CD4-positive, alpha-beta T cell treated with Interleukin-6 for 4 hours (primary cell): ENCODE measurements at places on chromosomes 11 and 22.

GRCh38 chr22:50523806-50524675, 1.4 kb downstream of the SCO2 start:
- DNase-seq: no peak

DNA sequence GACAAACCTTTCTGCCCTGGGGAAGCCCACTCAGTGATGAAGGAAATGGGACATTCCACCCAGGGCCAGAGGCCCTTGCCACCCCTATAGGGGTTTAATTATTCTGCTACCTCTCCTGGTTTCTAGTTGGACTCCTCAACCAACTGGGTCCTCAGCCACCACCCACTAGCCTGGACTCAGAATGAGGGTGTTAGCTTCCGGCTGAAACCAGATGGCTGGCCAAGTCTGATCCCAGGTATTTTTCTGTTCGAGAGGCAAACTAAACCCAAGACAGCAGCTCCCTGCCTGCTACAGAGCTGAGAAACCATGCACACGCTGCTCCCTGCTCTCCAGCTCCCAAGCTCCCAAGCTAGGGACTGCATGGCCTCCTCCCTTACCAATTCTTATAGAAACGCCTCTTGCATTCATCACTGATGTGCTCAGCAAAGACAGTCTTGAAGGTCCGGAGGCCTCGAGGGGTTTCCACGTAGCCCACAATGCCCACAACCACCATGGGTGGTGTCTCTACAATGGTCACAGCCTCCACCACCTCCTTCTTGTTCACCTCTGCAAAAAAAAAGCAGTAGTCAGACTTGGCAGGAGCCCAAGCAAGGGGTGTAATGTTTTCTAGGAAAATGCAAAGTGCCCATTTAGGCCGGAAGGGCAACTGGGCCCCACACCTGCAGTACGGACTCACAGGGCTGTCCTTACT, 2.2 kb downstream of the RPL3 start:
- no peak for DNase-seq

- DNase-seq: no peak
Observed at GRCh38 chr11:109867784-109868183, 225.4 kb upstream of the ZC3H12C start.

GRCh38 chr11:11167806-11168205, 185.2 kb downstream of the CSNK2A3 start:
- DNase-seq: no peak

DNA sequence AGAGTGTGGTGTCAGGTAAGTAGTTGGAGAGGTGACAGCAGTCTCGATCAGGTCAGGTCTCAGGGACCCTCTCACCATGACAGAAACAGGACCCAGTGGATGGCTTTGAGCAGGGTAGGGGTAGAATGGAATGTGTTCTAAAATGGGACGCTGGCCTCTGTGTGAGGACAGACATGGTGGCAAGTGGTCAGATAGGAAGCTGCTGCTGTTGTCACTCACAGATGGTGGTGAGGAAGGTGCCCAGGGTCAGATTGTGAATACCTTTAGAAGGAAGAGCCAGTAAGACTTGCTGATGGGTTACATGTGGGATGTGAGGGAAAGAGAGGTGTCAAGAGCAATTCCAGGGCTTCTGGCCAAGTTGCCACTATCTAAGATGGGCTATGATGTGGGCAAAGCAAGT, 596.3 kb downstream of the NTM start:
- no peak for DNase-seq

- DNase-seq: no peak
Observed at GRCh38 chr11:20429216-20429615, 41.7 kb downstream of the PRMT3 start.

DNA sequence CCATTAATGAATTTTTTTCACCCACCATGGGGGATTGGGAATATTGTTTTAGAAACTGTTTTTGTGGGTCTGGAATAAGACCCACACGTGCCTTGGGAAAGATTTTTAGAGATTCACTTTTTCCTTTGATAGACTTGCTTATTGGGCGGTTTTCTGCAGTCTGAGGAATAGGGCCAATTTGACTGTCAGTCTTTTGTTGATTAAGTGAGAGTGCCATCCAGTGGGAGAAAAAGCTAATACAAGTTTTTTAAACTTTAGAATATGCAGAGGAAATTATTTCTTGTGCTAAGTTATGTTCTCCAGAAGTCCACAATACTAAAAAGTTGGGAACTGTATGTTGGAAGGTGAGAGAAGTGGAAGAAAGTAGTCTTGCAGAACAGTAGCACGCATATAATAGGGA, 56.1 kb downstream of the PRMT3 start:
- DNase-seq: no peak

- DNase-seq: no peak
Observed at GRCh38 chr11:15526032-15526431, 411.3 kb downstream of the INSC start.

- no peak for DNase-seq
Observed at GRCh38 chr11:1936781-1937615, 10.1 kb upstream of the MRPL23 start.

DNA sequence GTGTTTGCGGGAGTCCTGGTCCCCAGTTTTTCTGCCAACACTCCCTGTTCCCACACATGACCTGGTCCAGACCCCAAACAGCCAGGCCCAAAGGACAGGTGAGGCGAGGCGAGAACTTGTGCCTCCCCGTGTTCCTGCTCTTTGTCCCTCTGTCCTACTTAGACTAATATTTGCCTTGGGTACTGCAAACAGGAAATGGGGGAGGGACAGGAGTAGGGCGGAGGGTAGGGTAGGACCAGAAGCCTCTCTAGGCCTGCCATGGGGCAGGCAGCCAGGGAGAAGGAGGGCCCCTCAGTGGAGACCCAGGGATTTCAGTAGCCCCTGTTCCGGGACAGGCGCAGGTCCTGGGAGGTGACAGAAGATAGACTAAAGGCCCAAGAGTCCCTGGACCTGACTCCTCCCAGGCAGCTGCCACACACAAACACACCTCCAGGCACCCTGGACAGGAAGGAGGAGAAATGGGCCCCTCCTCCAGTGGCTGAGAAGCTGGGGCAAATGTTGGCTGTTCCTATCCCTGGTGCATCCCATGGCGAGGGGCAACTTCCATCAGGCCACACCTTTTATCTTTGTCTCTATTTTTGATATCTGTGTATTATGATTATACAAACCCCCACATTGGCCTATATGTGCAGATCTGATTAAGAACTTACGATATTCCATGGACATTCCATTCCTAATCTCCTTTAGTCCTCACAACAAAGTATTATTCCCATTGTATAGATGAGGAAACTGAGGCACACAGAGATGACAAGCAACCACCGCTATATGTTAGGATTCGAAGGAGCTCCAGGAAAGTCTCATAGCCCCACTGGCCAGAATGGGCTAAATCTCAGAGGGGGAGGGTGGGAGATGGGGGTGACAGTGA, 626 bp upstream of the F2 start:
- DNase-seq: no peak

GRCh38 chr11:57322256-57323166, 2.2 kb downstream of the TNKS1BP1 start:
- no peak for DNase-seq

DNA sequence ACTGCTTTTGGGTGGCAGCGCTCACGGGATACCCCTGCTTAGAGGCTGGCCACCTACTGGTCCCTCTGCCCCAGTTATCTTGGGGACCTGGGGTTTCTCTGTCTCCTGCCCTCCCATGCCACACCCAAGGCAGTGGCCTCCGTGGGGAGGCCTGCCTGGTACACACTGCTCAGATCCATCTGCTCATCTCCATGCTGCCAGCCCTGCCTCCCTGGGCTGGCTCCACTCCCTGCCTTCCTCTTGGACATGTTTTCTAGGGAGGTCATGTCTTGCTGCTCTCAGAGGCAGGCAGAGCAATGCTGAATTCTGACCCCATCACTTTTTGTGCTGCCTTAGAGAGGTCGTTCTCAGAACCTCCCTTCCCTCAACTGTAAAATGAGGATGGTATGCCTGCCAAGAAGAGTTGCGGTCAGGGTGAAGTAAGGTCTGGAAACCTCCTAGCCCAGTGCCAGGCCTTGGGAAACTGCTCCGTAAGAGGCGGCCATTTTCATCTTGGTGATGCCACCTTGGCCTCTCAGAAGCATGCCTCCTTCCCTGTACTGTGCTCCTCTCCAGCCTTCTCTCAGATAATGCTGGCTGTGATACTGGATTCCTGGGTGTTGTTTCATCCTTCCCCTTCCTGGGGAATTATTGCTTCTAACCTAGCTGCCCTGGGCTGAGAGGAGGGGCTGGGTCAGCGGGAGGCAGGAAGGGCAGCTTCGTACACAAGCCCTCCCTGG, 186.4 kb upstream of the ZBED5 start:
- no peak for DNase-seq

GRCh38 chr11:64923944-64924909, at the start of gene PPP2R5B:
PPP2R5B (plus strand) TSS chr11:64924689; CDS start chr11:64925735, 1,046 bp downstream.
- DNase-seq: peak; percentile 93

DNA sequence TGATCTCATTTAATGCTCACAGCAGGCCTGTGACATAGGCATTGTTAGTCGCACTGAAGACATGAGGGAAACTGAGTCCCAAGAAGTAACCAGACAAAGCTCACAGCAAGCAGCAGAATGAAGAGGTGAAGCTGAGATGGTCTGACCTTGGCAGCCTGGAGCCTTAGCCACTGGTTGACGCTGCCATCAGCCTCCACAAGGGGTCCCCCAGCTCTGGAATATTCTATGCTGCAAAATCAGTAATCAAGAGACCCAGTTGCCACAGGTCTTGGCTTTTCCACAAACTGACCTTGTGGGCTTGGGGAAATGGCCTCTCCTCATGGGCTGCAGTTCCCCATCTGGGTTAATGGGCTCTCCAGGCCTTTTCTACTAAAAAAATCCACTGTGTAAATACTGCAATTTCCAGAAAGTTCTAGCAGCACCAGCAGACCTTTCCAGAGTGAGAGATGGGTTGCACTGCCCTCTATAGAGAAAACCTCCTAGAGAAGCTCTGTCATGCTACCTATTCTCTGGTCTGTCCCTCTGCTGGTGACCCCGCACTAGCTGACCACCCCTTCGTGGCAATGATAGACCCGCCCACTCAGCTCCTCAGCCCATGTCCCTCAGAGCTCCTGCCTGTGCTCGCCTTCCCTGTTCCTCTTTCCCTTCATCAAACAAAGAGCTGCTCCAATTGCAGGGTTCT, 22.6 kb upstream of the ISX start:
- no peak for DNase-seq

GRCh38 chr22:50303848-50304527, 3.5 kb downstream of the PLXNB2 start:
- no peak for DNase-seq

DNA sequence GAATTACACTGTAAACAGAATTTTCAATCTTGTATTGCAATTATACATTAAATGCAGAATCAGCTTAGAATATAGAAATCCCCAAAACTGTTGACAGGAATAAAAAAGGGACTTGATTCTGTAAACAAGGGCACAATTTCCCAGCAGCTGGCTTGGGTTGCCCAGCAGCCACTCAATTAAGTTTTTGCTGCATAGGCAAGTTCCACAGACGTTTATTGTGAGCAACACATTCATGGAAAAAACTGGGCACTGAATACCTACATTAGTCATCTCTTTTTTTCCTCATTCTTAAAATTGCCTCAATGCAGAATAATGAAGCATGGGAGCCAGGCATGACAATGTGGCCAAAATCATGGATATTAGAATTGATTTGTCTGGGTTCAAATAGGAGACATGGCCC, 421.8 kb upstream of the ANO5 start:
- no peak for DNase-seq

DNA sequence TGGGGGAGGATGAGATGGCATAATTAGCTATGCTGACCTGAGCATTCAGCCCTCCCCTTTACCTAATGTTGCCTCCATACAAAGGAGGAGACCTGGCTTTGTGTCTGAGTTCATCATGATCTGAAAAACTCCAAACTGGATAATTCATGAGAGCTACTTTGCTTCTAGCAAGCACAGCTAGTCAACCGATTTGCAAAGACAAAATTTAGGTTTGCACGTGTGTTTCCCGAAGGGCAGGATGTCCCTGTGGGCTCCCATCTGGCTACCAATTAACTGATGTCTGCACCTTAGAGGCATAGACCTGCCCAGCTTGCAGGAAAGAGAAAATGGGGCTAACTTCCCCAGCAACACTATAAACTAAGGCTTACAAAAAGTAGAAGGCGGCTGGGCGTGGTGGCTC, 42.2 kb upstream of the POU2AF1 start:
- no peak for DNase-seq

- no peak for DNase-seq
Observed at GRCh38 chr11:83600661-83601060, 314.5 kb upstream of the CCDC90B start.

DNA sequence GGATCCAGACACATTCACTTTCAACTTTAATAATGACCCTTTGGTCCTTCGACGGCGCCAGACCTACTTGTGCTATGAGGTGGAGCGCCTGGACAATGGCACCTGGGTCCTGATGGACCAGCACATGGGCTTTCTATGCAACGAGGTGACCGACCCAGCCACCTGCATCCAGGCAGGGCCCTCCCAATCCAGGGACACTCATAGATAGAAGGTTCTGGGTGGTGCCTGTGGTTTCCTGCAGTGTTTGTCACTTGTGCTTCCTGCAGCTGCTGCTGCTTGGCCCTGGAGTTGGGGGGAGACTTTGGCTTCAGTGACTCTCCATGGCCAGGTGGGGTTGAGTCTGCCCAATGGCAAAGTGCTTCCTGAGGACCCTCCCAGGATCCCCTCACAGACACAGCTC, 7.3 kb downstream of the APOBEC3B start:
- DNase-seq: peak; percentile 39

- DNase-seq: no peak
Observed at GRCh38 chr11:1224491-1225385, 1.9 kb downstream of the MUC5B start.

DNA sequence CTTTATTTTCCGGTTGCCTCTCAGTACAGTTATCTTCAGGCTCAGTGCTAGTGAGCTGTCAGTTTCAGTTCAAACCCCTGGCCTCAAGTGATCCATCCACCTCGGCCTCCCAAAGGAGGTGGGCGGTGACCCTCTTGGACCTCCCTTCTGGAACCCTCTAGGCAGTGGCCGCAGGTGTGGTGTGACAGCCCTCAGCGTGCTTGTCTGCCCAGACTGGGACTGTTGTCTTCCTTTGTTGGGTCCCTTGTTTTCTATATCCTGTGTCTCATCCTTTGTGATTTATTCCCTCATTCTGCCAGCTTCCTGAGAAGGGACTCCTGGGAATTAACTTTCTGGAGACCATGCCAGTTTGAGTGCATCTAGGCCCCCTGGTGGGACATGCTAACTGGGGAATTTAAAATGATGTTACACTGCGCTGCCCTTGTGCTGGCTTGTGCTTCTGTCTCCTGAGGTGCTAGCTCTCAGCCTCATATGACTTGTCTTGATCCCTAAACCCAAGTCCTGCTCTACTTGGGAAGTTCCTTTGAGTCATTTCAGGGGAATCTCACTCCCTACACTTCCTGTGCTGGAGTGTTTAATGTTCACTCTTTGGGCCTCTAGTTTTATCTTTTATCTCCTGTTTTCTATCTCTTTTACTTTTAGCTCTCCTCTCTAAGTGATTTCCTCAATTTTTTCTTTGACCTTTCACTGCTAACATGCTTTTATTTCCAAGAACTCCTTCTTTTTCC, 19.4 kb downstream of the MED15 start:
- no peak for DNase-seq

GRCh38 chr11:9461063-9461759, 399 bp downstream of the ZNF143 start:
- peak; percentile 80 for DNase-seq

- peak; percentile 90 for DNase-seq
Observed at GRCh38 chr22:20130731-20131596, 640 bp upstream of the ZDHHC8 start.
